ENCODE measurements at places on chromosomes 5 and 9.

DNA sequence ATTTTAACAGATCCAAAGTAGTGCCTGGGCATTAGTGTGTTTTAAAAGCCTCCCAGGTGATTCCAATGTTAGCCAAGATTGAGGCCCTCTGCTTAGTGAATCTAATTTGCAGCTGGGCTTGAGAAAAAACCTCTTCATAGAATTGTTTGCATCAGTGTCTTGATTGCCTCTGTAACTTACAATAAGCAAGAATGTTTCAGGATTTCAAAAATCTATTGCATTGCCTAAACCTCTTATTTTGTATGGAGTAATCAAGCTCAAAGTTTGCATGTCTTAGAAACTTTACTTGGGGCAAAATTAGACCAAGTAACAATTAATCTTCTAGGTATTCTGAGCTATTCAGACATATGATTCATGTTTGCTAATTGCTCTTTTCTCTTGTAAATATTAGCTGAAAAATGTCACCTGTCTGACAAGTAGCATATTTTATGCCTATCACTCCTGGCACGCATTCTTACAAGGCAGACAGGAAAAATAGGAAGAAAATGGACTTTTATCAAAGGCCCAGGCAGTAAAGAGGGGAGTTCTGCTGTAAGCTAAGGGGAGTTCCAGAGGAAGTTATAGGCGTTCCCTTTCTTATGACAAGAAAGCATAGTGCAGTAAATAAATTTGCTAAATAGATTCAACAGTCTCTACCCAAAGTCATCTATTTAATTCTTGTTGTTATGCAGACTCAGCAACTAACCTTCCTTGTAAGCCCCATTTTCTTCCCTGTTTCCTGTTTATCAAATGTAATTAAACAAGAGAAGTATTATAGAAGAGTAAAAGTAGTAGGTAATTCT is 21.0 kb downstream of the PDCD1LG2 start:
- no peak for DNase-seq

- DNase-seq = no peak
Measured at GRCh38 chr5:16926417-16926816, 9.7 kb downstream of the MYO10 start.

GRCh38 chr9:88753691-88754367 is 218.9 kb downstream of the NXNL2 start:
- DNase-seq = no peak

DNA sequence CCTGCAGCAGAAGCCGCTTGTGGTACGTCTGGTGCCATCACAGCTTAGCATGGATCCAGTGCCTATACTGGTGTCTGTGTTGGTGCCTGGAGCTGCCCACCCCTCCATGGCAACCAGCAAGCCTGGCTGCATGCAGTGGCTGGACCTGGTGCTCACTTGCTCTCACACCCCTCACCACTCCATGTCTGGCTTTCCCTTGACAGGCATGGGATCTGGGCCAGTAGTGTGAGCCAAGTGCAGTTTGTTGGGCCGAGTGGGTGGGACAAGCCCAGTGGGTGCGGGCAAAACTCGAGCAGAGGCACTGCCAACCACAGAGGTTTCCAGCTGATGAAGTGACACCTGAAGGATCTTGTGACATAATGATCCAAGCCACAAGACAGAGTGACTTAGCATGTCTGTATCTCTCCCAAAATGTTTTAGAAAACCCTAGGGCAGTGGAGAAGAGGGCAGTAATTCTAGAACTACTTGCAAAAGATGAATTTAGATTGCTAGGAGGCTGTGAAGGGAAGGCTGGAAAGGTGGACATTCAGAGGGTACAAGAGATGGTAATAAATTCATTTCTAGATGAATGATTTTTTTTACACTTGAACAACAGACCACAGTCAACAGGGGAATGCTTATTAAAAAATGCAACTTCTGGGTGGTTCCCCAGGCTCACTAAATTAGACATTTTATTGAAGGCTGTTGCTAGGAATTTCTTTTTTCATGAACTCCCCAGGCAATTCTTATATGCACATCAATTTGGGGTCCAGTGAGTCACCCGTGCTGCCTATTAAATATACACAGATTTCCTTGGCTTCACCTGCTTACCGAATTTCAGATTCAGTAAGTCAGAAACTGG is 660.3 kb downstream of the TLR4 start:
- DNase-seq = no peak

GRCh38 chr5:77627869-77628674 is 10.4 kb downstream of the OTP start:
- no peak for DNase-seq

- DNase-seq = no peak
Measured at GRCh38 chr5:71748360-71748759, 29.3 kb downstream of the CARTPT start.

DNA sequence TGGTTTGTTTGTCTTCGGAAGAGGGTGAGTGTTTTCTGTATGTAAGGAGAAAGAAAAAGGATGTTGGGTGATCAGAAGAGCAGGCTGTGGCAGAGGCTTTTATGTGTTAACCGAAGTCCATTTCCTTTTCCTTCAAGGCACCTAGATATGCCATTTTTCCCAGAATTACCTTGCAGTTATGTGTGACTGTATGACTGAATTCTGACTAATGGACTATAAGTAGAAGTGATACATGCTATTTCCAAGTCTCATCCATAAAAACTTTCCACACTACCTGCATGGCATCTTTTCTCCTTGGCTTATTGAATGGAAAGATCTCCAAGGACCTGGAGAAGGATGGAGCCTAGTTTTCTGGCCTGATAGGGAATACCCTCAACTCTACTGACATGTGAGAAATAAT is 10.6 kb upstream of the NDUFS4 start:
- DNase-seq = no peak

GRCh38 chr9:112002131-112002846 is 105.7 kb downstream of the UGCG start:
- no peak for DNase-seq

DNA sequence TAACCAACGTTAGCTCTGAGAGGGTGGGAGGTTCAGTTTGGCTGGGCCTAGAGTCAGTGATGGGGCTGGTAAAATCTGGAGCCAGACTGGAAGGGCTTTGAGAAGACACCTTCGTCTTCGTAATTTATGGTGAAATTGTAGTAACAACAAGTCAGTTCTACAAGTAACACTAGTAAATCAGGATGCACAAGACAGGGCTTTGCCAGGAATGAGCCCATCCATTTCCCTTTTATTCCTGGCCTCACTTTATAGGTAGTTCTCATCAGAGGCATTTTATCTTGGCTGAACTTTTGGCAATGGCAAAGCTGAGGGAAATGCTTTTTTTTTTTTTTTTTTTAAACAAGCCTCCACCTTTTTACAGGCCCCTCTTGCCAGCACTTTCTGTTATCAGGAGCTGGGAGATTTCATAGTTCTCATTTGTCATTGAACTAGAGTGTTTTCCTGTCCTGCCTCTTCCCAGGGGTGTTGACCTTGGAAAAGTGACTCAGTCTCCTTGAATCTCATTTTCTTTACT is 110.5 kb upstream of the KLF4 start:
- no peak for DNase-seq
